ENCODE measurements at places on chromosomes 16 and 17.

DNA sequence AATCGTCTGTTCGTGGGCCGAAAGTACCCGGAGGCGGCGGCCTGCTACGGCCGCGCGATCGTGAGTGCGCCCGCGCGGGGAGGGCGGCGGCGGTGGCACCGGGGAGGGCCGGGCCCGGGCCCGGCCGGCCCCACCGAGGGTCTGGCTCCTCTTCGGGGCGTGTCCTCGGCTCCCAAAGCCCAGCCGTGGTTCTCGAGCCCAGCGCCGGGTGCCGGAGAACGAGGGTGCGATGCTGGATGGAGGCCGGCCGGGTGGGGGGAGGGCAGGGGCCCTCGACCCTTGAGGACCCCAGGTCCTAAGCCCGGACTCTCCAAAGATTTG, 375 bp downstream of the STUB1 start:
- DNase-seq = no peak

DNA sequence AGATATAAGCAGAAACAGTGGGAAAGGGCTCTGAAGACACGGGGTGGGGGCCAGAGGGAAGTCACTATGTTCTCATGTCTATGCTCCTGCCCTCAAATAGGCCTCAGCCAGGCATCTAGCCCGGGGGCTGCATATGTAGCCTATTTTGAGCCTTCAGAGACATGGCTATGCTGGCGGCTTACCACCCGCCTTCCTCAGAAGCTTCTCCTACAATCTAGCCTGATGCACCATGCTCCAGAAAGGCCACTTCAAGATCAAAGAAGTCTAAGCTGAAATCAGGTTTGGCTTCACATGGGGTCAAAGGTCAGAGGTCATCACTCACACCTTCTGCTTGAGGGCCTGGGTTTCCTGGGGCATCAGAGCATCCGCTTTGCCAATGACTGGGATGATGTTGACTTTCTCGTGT, 1.6 kb downstream of the SEPTIN1 start:
- DNase-seq = no peak

GRCh38 chr16:24010440-24011089, 174.8 kb downstream of the PRKCB start:
- DNase-seq = peak; percentile 39

DNA sequence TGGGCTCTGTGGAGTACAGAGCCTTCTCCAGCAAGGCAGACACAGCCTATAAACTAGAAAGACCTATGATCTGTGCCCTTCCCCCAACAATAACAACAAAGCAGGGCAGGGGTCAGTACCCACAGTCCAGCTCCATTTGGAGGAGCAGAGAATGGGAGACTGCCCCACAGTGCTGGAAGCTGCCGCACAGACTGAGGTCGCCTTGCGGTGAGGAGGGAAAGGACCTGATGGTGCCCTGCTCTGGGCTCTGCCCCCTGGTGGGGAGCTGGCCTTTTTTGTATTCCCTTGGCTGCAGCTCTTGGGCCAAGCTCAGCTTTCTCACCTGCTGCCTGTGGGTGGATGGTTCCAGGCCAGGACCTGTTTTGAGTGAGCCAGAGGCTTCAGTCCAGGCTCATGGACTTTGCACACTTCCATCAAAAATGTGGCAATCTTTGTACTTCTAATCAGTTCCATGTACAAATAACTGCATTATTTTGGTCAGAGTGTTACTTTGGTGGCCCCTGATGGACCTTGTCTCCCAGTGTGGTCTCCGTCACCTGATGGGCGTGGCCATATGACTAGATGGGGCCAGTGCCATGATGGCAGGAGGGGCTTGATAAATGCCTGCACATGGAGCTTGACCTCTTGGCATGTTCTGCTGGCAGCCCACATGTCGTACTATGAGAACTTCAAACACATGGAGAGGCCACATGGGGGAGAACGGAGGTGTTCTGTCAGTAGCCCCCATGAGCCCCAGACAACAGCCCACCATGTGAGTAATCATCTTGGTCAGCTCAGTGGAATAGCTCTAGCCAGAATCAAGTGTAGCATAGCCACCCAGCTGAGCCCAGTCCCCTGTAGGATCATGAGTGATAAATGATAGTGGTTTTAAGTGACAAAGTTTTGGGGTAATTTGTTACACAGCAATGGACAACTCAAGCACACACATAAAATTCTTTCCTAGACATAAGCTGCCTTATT, 24.2 kb downstream of the B9D1 start:
- DNase-seq = no peak

DNA sequence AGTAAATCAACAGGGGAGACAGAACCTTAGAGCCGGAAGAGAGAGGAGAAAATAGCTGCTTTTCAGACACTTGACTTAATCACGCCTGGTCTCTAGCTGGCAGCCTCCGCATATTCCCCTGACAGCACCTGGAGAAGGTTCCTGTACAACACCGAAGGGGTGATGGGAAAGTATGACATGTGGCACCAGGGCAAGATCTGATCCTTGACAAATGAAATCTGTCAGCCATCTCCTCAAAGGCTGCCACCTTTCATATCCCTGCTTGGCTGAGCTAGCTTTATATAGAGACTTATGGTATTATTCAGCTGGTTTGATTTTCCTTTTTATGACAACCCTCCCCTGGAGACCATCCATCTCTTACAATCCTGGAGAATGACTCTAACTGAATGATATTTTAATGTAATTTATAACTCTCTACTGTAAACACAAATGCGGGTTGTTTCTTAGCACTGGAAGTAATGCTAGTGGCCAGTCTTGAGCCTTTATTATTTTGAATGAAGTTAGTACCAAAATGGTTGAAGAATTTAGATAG, 1205.3 kb upstream of the CDH8 start:
- DNase-seq = no peak

DNA sequence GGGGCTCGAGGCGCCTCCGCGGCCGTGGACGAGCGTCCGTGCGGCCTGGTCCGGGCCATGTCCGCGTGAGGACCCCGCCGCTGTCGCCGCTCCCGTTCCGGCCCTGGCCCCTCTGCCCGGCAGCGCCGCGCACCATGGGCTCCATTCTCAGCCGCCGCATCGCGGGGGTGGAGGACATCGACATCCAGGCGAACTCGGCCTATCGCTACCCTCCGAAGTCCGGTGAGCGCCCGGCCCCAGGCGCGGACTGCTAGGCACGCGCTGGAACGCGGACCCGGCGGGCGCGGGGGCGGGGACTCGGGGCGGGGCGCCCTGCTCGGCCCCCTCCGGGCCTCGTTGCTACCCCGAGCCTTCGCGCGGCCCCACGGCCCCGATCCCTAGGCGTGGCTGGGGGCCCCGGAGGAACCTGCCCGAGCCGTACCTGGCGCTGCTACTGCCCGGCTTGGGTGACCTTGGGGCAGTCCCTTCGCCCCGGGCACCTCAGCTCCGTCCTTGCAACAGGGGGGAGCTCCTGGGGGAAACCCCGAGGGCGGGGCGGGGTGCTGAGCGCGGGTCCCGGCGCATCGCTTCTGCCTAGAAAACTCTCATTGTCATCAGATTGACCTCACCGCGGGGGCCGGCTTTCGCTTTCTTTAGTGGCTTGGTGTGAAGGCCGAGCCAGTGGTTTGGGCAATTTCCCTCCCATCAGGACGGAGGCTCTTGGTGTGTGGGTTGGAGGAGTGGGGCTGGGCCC, 367 bp downstream of the MGRN1 start:
- DNase-seq = no peak

GRCh38 chr17:50865868-50866260, 290 bp downstream of the TOB1 start:
- DNase-seq = no peak

- no peak for DNase-seq
Measured at GRCh38 chr16:75288181-75288580, 36.8 kb upstream of the BCAR1 start.

DNA sequence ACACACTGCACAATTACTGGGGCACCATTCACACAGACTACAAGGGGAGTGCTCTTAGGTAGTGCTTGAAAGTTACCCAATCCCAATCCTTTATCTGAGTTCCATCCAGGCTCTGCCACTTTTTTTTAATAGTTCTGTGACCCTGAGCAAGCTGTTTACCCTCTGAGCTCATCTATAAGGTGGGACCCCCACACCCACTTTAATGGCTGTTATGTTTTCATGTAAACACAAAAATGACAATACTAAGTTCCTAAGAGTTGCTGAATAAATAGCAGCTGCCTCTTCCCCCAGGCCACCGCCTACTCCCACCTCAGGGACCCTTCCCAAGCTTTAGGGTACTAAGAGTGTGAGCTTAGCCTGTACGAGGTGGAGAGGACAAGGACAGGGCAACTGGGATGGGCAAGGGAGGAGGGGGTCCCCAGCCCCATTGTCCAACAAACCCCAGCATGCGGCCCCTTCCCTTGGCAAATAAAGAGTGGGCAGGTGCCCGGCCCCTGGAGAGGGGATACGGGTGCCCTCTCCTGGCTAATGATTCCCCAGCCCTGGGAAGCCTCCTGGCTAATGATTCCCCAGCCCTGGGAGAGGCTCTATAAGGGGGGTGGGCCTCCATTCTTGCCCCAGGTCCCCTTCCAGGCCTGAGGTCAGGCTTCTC, 14.6 kb downstream of the SLC13A2 start:
- DNase-seq = no peak

DNA sequence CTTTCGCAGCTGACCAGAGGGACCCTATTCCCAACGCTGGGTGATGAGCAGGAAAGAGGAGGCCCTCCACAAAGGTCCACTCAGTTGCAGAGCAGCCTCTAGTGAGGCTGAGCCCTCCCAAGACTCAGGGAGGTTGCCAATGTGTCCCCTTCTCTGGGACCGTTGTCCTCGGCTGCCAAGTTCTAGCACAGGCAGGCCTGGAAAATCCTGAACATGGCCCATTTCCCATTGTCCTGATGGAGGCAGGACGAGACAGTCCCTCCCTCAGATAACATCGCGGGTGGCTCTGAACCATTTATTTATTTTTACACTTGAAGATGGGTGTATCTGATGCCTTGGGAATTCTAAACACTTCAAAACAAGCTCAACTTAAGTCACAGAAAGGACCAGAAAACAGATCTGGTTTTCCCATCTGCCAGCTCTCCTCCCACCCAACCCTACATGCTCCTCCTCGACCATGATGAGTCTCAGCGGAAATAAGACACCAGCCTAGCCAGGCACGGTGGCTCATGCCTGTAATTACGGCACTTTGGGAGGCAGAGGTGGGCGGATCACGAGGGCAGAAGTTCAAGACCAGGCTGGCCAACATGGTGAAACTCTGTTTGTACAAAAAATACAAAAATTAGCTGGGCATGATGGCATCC, 12.8 kb downstream of the CDIP1 start:
- DNase-seq = no peak

DNA sequence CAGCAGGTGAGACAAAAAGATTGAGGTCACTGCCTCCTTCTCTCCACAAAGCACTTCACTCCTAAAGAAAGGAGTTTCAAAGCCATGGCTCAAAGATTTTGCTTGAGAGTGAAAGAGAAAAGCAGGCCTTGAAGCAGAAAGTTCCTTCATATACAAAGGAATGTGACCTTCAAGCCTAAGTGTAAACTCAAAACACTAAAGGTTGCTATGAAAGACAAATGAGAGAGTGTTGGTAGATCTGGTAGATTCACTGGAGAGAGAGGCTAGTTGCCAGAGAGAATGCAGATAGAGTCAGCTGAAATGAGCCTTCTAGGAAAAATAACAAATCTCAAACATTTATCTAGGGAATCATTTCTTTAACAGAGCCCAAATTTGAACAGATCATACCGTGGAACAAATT, 305.2 kb downstream of the CDH8 start:
- no peak for DNase-seq

GRCh38 chr16:85005285-85006069, 5.9 kb downstream of the ZDHHC7 start:
- DNase-seq = no peak

All from Panc1 (cell line).